Transverse colon (tissue), 4 donors: ENCODE measurements at places on chromosomes 7 and 10. TPM values are rescaled to one million over a fixed set of nuclear protein-coding genes. Genes with fewer than 3 reads are reported as not detected.
A peak's percentile ranks its signal among the peaks of the same experiment; 100 is the strongest.

GRCh38 chr10:125194814-125195213 lies 34.5 kb upstream of the CTBP2 start:
- peaks cover 3% of the 10 kb centered on the region for H3K27me3 ChIP-seq
- no peak overlapping the region for H3K4me3 ChIP-seq
- no peak overlapping the region for H3K27ac ChIP-seq
- no peaks in the 10 kb centered on the region for H3K4me1 ChIP-seq
- no peak for DNase-seq

- peak; percentile 93 for DNase-seq
- H3K4me1 ChIP-seq, result peaks cover 34% of the 10 kb centered on the region
- H3K27ac ChIP-seq, result peak overlapping the region; percentile 100
- H3K36me3 ChIP-seq, result no peaks in the 10 kb centered on the region
- H3K4me3 ChIP-seq, result peak overlapping the region; percentile 49
These were observed 977 bp upstream of the SFR1 start for GRCh38 chr10:104120903-104121484.

DNA sequence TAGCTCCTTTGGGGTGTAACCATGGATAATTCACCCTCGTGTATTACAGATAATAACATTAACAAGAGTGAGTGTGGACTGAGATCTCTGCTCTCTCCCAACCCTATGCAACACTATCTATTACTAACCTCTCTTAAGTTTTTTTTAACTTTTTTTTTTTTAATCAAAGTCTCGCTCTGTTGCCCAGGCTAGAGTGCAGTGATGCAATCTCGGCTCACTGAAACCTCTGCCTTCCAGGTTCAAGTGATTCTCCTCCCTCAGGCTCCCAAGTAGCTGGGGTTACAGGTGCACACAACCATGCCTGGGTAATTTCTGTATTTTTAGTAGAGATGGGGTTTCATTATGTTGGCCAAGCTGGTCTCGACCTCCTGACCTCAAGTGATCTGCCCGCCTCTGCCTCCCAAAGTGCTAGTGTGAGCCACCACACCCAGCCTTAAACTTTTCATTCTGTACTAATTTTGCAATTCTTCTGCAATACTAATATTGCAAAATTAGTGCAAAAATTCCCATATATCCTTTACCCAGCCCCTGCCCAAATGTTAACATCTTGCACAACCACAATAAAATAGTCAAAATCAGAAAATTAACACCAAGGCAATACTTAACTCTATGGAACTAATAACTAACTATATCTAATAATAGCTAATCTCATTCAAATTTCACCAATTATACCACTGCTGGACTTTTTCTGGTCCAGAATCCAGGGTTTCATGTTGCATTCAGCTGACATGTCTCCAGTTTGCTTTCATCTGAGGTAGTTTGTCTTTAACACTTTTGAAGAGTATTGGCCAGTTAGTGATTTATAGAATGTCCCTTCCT lies 66.5 kb upstream of the TCF7L2 start:
- no peak for DNase-seq
- no peak overlapping the region for H3K4me3 ChIP-seq
- H3K36me3 ChIP-seq, result no peaks in the 10 kb centered on the region
- H3K27ac ChIP-seq, result no peak overlapping the region
- H3K27me3 ChIP-seq, result no peaks in the 10 kb centered on the region

DNA sequence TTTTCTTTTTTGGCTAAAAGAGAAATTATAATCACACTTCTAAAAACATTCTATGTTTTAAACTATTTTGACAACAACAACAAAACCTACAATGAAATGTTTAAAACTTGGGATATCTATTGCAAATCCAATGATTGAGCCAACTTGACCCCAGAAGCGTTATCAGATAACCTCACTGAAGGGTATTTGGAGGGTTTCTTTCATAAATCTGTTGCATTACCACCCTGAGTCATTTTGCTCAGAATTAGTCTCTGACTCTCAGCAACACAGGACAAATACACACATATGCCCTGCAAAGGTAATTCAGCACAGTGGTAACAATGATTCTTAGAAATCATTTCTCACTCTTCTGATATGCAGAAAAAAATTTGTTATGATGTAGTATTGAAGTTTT lies 2.3 kb upstream of the COL1A2 start:
- H3K27ac ChIP-seq, result peak overlapping the region; percentile 88
- DNase-seq, result no peak
- H3K4me1 ChIP-seq, result peaks cover 18% of the 10 kb centered on the region
- no peak overlapping the region for H3K4me3 ChIP-seq
- H3K27me3 ChIP-seq, result peaks cover 15% of the 10 kb centered on the region

- no peaks in the 10 kb centered on the region for H3K27me3 ChIP-seq
- DNase-seq, result no peak
- H3K27ac ChIP-seq, result no peak overlapping the region
- H3K4me3 ChIP-seq, result no peak overlapping the region
- no peaks in the 10 kb centered on the region for H3K36me3 ChIP-seq
These were observed 53.5 kb downstream of the ZNF37A start for GRCh38 chr10:38147686-38148085.

DNA sequence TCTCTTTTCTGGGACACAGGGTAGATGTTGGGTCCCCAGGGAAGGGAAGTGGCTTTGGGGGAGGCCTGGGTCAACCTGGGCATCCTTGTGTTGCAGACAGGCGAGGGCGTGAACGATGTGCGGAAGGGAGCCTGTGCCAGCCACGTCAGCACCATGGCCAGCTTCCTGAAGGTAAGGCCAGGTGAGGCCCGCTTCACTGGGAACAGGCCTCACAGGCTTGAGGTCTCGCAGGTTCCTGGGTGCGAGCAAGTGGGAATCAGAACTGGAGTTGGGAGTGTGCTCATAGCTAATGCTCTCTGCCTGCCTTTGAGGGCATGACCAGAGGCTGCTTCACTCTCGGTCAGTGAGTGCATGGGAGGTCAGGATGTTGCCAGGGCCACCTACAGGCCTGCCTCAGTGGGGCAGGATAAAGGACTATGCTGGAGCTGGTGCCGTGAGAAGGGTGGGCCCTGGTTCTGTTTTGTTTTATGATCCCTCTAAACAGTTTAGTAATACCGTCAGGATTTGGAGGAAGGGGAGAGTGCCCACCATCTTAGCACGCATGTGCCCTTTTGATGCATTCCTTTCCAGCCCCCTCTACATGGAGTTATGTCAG lies 8.4 kb downstream of the DBNL start:
- no peaks in the 10 kb centered on the region for H3K27me3 ChIP-seq
- no peak overlapping the region for H3K27ac ChIP-seq
- DNase-seq, result peak; percentile 3
- no peak overlapping the region for H3K4me3 ChIP-seq
- H3K4me1 ChIP-seq, result no peaks in the 10 kb centered on the region

DNA sequence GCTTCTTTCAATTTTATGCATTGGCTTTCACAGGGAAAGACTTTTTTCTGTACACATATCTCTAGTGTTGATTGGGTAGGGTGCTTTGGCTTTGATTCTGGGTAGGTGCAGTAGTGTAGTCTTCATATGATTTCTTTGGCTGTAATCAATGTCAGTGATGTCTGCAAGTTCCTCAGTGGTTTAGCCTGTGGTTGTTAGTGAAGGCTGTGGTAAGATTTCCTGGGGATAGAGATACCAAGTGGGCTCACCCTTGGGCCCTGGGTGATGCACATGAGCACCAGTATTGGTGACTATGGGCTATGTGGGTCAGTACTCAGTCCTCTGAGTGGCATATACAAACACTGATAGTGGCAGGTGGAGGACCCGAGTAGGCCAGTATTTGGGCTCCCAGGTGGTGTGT lies 13.0 kb downstream of the GIMAP8 start:
- H3K4me1 ChIP-seq, result no peaks in the 10 kb centered on the region
- no peak for DNase-seq
- no peaks in the 10 kb centered on the region for H3K36me3 ChIP-seq
- no peak overlapping the region for H3K27ac ChIP-seq

DNA sequence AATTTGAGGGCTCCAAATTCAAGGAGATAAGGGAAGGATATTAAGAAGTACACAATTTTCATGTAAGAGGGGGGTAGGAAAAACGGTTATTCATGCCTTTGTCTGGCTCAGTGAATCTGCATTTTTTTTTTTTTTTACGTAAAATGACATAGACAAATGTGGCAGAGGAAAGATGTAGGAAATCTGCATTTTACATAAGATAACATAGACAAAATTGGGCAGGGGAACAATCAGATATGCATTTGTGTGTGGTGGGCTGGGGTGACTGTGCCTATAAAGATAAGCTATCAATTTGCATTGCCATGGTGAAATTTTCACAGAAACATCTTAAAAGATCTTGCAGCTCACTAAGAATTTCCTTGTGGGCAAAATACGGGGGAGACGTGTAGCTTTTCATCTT lies 92.7 kb upstream of the GPR141 start:
- no peaks in the 10 kb centered on the region for H3K36me3 ChIP-seq
- no peaks in the 10 kb centered on the region for H3K4me1 ChIP-seq
- H3K27me3 ChIP-seq, result no peaks in the 10 kb centered on the region
- no peak overlapping the region for H3K4me3 ChIP-seq

GRCh38 chr7:2510909-2511768 lies 8.4 kb upstream of the LFNG start:
- H3K27me3 ChIP-seq, result no peaks in the 10 kb centered on the region
- no peaks in the 10 kb centered on the region for H3K36me3 ChIP-seq
- H3K27ac ChIP-seq, result peak overlapping the region; percentile 65
- DNase-seq, result peak; percentile 61
- H3K4me1 ChIP-seq, result peaks cover 15% of the 10 kb centered on the region

The ODAD2 gene
- total RNA-seq, result 0.48 TPM

DNA sequence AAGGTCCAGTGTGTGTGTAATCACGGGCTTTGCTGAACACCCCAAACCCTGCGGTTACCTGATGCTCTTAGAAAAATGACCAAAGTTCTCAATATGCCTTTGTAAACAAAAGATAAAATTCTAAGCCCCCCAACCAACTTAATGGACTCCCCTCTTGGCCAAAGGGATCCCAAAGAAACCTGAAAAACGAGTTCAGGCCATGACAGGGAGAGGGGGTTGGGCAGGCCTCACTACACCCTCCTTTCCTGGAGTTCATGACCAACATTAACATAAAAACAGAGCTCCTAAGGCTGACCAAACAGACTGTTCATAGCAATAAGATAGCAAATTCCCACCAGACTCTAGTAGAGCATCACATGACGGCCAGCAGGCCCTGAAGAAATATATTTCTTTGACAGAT lies 3.0 kb upstream of the VIPR2 start:
- peaks cover 5% of the 10 kb centered on the region for H3K4me1 ChIP-seq
- H3K27ac ChIP-seq, result no peak overlapping the region
- DNase-seq, result no peak
- H3K36me3 ChIP-seq, result no peaks in the 10 kb centered on the region
- peaks cover 38% of the 10 kb centered on the region for H3K27me3 ChIP-seq

DNA sequence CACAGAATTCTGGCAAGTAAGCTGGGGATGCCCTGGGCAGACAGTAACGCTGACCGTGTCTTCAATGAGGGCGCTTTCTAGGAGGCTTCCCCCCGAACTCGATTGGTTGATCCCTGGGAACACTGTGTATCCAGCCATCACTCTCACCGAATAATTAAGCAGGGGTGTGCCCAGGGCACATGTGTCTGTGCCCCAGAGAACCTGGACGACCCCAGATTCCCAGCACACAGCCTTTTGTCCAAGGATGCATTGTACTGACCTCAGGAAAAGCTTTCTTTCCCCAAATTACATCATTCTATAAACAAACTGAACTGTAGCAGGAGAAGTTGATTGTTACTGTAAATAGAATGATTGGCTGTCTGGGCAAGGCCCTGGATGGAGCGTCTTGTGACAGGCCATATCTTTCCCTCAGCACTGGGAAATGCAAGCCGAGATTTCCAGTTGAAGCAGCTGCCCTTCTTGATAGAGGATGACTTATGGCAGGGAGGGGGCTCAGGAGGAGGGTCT lies 6.6 kb upstream of the DEPP1 start:
- H3K4me3 ChIP-seq, result no peak overlapping the region
- no peaks in the 10 kb centered on the region for H3K36me3 ChIP-seq
- peaks cover 16% of the 10 kb centered on the region for H3K4me1 ChIP-seq
- DNase-seq, result no peak
- no peaks in the 10 kb centered on the region for H3K27me3 ChIP-seq

The CLRN3 gene
- total RNA-seq, result 167 TPM

- H3K36me3 ChIP-seq, result no peaks in the 10 kb centered on the region
- H3K4me3 ChIP-seq, result no peak overlapping the region
- no peak overlapping the region for H3K27ac ChIP-seq
These were observed 20.0 kb upstream of the ZNF438 start for GRCh38 chr10:31051703-31052102.

DNA sequence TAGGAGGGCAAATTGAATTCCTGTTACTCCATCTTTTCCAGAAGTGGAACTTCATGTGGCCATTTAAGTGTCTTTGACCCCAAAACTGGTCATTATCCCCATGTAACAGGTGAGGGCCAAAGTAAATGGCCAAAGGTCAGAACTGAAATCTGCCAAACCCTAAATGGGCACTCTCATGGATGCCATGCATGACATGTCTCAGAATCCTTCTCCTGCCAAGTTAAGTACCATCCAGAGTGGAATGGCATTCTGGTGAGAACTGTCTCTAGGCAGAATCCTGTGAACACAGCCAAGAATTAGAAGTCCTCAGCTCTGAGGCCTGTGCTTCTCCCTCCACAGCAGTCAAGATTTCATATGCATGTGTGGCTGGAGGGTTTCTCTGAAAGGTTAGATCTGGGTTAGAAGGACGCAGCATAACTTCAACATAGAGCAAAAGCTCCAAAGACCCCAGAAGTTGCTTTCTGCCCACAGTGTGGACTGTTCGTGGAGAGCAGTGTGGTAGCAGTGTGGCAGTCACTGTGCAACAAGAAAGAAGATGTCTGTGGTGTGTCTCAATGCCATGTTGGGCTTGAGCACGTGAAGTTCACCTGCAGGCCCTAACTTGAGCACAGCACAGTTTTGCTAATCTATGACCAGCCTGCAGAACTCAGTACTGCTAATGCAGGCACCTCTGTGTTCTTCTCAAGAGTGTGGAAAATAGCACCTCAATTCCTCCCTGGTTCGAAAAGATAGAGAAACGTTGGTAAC lies 121.3 kb downstream of the ADCY1 start:
- no peak overlapping the region for H3K27ac ChIP-seq
- no peak for DNase-seq
- peaks cover 7% of the 10 kb centered on the region for H3K4me1 ChIP-seq
- no peaks in the 10 kb centered on the region for H3K27me3 ChIP-seq
- no peaks in the 10 kb centered on the region for H3K36me3 ChIP-seq
